ENCODE measurements at places on chromosomes 1 and 21.

DNA sequence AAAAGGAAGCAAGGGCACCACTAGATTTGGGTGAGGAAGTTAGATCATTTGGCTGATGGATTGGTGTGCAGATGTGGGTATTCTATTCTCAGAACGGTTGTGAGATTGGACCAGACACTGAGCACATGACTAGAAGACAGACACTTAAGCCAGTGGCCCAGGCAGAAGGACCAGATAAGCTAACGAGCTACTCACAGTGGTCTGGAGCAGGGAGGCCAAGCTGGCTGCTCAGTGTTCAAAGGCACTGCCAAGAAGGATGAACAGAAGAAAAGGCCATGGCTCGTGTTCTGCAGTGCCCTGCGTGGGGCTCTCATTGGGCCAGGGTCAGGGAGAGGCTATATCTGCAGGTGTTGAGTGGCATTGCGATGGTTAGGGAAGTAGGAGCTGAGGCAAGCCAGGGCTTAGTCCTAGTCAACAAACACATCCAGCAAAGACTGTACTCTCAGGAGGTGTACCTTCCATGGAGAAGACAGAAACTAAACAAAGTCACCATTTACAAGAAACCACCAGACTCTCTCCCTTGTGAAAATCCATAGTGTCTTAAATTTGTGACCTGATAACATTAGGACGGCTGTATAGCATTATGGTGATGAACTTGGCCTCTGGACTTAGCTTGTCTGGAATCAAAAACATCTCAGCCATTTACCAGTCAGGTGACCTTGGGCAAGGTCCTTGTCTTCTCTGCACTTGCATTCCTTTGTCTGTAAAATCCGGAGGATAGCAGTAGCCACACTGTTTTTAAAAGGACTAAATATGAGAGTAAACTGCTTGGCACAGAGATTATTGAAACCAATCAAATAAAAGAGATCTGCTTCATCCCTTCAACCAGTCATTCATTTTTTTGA is 274.5 kb downstream of the SIPA1L2 start:
- DNase-seq = no peak

GRCh38 chr1:107794571-107794970 is 170.4 kb downstream of the VAV3 start:
- DNase-seq = no peak

GRCh38 chr1:84090447-84091245 is 53.4 kb upstream of the PRKACB start:
- no peak for DNase-seq

- no peak for DNase-seq
These were observed 40.1 kb downstream of the ACTL8 start for GRCh38 chr1:17795081-17795809.

DNA sequence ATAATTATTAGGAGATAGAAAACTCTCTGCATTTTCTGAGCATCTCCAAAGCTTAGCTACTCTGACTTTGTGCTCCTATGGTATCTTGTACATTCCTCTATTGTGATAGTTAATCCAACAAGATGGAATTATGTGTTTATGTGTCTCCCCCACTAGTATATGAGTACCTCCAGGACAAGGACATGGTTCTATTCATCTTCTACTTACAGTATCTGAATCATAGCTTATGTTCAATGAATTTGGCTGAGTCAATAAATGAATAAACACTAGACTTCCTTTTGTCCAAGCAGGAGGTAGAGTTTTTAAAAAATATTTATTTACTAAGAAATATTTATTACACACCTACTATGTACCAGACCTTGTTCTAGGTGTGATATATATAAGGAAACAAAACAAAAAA is 18.4 kb upstream of the CTH start:
- DNase-seq = no peak
